ENCODE measurements at places on chromosomes 16 and 17.
A peak's percentile ranks its signal among the peaks of the same experiment; 100 is the strongest.

GRCh38 chr16:50497592-50497991 lies 50.6 kb upstream of the NKD1 start:
- no peak for DNase-seq

DNA sequence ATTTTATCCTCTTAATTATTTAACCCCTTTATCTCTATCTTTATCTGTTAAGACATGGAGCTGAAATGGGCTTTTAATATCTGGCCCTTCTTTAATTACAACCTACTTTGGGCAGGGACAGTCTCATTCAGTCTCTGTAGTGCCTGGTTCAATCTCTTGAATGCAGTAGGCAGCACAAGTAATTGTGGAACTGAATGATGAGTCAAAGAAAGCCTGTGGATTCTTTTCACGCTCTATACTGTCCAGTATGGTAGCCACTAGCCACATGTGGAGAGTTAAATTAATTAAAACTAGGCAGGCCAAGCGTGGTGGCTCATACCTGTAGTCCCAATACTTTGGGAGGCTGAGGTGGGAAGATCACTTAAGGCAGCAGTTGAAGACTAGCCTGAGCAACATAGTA lies 9.3 kb downstream of the BPTF start:
- DNase-seq, result no peak

GRCh38 chr16:71565812-71566700 lies 10.8 kb downstream of the TAT start:
- DNase-seq, result no peak

- DNase-seq, result no peak
Measured at GRCh38 chr16:24988593-24989338, 26.4 kb downstream of the ARHGAP17 start.

DNA sequence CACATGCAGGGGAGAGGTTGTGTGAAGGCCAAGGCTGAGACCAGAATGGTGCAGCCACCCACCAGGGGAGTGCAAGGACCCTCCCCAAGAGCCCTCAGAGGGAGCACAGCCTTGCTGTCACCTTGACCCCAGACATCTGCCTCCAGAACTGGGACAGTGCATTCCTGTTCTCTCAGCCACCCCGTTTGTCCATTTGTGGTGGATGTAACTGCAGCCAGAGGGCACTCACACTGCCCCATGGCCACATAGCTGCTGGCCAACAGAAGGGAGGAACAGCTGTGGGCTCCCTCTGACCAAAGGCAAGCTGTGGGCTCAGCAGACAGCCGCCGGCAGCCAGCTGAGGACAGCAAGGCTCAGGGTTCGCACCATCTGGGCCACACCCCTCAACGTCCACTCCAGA lies 49.8 kb upstream of the KLHDC4 start:
- no peak for DNase-seq

GRCh38 chr17:20991276-20992037 lies 51.4 kb downstream of the USP22 start:
- DNase-seq, result no peak

DNA sequence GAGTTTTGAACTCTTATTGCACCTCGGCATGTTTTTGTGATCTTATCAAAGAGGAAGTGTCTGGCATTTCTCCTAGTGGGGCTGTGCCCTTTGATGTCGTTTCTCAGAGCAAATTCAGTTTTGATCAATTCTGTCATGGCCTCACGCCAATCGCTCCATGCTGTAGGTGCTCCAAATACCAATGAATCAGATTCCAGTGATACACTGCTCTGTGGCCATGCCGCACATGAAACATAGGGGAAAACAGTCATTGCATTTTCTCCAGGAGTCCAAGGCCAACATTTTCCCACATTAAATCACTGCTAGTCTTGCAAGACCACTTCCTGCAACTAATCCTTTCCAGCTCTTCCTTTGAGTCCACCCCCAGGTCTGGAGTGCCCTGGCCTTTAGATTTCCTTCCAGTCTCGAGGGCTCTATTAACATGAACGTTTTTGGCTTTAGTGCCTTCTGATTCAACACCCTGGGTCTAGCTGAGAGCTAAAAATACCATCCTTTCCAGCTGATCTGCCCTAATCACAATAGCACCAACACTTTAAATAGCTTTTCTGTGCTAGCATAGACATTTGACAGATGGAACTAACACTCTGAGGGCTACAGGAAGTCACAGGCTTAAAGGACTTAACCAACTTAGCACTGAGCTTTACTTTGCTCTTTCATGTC lies 18.2 kb upstream of the RASL10B start:
- no peak for DNase-seq

GRCh38 chr16:56389554-56389953 lies 35.8 kb downstream of the AMFR start:
- no peak for DNase-seq

GRCh38 chr16:57727610-57728009 lies 8.0 kb upstream of the KATNB1 start:
- no peak for DNase-seq

- DNase-seq, result no peak
Measured at GRCh38 chr17:42579794-42580551, 2.4 kb upstream of the PSMC3IP start.

- peak; percentile 51 for DNase-seq
Measured at GRCh38 chr16:17578981-17579874, 108.5 kb upstream of the XYLT1 start.

DNA sequence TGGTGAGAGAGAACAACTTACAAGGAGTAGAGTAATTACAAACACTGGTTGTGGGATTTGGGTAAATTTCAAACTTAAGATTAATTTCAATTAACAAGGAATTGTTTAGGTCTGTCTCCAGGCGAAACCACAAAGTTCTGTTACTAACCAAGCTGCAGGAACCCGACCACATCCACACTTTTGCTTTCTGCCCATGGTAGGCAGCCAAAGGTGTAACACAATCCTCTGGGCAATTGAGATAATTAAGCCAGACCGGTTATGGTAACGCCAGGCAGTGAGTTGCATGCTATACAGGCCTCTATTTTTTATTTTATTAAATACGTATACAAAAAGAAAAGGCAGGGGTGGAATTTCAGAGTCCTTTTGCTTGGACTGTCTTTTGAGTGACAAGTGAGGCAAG lies 12.0 kb downstream of the KCNJ2 start:
- no peak for DNase-seq

DNA sequence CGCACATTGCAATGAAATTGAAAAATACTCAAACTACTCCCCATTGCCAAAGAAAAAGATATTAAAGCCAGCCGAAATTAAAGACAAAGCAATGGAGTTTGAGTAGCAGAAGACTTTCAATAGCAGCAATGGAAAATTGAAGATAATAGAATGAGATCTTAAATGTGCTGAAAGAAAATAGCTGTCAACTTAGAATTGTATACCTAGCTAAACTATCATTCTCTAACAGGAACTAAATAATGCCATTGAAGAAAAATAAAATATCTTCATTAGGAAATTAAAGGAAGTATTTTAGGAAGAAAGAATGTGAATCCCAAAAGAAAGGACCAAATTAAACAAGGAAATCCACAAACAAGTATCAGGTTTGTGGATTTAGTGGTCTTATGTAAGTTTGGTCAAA lies 165.6 kb downstream of the USP31 start:
- DNase-seq, result no peak

DNA sequence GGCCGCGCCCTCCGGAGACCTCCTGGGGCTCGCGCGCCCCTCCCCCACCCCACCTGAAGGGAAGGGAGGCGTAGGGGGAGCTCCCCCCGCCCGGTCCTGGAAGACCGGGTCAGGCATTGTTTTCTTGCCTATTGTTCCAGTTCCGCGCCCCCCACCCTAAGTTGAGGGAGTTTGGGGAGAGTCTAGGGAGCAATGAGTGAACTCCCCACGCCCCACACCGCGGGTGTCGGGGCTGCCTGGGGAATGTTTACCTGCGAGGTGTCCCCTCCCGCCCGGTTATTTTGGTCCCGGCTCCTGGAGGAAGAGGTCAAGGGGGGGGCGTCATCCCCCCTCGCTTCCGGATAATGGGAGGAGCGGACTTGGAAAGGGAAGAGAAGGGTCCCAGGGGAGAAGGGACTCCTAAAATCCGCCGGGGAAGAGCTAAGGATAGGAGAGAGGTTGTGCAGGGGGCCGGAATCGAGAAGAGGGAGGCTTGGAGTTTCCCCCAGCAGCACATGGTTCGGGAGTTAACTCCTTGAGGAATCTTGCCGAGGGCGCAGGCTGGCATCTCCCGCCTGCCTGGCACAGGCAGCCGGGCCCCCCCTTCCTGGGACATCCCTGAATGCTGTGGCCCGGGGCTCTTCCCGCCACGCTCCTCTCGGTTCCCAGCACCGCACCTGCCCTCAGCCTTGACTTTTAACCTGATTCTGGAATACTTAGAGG lies 881 bp downstream of the MLLT6 start:
- DNase-seq, result peak; percentile 54

DNA sequence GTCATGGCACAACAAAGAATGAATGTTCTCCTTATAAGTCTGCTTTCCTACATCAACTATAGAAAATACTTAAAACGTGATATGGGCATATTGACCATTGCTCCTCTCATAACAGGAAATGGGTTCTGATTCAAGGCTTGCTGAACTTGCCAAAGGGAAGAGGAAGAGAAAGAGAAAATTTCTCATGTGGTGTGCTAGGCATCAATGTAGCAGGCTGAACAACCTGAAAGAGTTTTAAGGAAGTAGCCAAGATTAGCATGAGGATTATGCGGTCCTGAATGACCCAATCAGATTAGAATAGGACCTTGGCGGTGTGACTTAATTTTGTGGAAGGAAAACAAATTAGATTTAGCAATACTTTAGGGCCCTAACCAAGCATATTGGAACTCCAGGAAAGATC lies 617.7 kb upstream of the CDH11 start:
- no peak for DNase-seq

GRCh38 chr17:80002690-80003490 lies 32.8 kb downstream of the TBC1D16 start:
- DNase-seq, result no peak

DNA sequence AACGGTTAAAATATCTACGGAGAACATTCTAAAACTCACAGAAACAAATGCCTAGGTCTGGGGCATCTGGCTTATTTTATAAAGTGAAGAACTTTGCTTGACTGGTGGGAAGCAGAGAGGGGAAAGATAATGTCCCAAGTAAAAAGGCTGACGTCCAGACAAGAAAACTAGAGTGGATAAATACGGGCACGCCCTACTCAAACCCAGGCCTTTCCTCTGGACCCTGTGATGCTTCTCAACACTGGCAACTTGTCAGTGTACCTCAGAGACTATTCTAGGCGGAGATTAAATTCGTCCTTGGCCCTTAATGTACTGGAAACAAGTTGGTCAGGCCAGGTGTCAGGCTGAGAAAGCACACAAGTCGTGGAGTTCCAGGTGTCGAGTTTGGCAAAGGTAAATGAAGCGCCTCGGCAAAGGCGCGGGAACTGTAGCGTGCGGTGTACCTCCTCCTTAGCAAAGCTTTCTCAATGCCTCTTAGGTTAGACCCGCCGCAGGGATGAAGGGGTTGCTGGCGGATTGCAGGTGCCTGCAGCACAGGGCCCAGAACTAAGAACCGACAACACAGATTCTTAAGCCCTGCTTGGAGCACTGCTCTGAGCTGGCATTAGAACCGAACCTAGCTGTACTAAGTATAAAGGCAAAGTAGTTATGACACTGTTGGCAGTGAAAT lies 668 bp upstream of the UNK start:
- DNase-seq, result no peak

GRCh38 chr17:41975099-41976083 lies 8.8 kb downstream of the CNP start:
- DNase-seq, result no peak

- peak; percentile 66 for DNase-seq
Measured at GRCh38 chr17:50117202-50118051, 12.5 kb downstream of the SAMD14 start.

DNA sequence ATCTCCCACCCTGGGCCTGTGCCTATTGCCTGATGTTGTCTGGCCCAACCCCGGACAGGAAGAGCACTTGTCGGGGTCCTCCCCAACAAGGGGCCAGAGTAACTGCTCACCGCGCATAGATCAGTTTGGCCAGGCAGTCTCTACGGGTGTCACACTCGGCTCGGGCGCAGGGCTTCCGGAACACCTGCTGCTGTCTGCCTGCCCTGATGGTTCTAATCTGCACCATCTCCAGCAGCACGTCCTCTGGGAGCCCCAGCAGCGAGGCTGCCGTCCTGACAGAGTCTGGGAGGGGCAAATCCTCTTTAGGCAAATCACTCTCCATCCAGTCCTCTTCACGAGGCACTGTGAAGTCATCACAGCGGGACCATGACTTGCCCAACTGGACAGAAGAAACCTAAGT lies 24.0 kb downstream of the MYO19 start:
- DNase-seq, result no peak

DNA sequence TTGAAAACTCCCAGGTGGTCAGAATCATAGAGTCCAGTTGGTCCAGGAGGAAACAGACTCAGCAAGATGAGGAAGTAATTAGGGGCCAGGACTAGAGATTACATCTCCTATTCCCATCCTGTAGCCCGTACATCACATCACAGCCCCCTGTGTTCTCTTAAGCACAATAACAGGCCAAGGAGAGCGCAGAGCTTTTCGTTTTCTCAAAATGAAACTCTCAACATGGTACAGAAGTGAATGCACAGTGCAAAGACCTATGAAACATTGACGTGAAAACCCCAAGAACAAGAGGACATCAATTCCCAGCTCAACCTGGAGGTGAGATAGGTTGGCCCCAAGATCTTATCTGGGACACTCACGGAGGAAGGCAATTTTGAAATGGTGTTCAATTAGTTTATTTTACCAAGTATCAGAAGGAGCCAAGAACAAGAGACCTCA lies 9.0 kb downstream of the PIK3R5 start:
- DNase-seq, result no peak

Measured in activated CD8-positive, alpha-beta memory T cell treated with anti-CD3 and anti-CD28 coated beads, Interleukin-2, amount 50 U/mL, for 4 hours (primary cell).